ENCODE measurements at places on chromosomes 6 and 20.

- no peak for DNase-seq
Measured at GRCh38 chr20:36950414-36951197, 902 bp downstream of the SAMHD1 start.

DNA sequence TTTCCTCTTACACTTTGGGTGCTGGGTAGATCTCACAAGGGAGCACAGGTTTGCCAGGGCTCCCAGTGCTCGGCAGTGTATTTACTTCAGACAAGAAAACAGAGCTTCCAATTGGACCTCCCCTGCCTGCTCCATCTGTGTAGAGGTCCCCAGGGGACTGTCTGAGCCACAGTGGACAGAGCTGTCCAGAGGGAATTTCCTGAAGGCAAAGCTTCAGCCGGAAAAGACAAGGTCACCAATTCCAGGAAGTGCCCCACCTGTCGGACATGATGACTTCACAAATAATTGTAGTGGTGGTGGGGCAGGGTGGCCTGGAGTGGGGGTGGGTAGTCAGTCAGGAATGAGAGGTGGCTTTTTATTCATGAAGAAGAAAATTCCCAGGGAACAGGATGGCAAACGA is 18.6 kb downstream of the ADGRF5 start:
- DNase-seq: no peak

DNA sequence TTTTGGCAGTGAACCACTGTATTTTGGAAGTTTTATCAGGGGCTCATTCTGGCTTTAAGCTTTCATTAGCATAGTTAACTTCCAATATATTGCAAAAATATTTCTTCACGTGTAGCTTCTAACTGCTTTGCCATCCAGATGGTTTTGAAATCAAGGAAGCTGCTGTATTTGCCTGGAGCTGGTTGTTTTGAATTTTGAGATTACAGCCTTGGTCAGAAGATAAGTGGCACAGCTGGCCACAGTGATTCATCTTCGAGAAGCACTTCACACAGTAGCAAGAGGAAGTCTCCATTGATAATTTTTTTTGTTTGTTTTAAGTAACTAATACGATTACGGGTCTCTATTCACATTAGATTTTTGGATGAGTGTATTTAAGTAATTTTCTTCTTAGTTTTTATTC is 3.8 kb downstream of the APCDD1L start:
- no peak for DNase-seq

GRCh38 chr20:62741701-62742491 is 33.3 kb downstream of the NTSR1 start:
- no peak for DNase-seq

DNA sequence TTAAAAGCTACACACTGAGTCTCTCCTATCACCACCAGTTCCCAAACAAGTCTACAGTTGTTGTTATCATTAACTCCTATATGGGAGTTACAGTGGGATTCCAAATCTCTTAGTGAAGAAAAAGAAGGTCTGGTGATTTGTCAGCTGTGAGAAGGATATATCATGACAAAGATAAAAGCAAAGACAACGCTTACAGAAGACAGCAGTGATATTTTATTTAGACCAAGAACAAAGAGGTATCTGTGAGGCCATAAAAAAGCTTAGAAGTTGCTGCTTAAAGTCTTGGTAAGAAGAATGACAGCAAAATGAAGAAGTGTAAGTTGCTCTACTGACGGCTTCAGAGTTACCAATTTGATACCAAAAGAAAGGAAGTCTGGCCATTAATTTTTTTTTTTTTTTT is 47.2 kb downstream of the CHD6 start:
- no peak for DNase-seq

DNA sequence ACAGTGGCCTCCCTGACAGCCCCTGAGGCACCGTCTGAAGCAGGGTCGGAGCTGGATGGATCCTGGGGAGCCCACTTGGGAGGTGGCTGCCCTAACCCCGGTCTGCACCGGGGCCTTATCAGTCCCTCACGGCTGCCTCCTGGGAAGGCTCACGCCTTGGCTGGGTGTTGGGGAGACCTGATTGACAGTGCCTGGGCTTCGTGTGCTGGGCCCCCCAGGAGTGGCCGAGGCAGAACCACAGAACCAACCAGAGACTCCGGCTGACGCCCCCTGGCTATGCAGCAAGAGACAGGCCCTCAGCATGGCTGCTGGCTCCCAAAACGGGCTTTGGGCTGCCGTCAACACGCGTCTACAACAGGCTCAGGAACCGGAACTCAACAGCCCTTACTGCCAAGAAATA is 219.6 kb downstream of the TAF4 start:
- no peak for DNase-seq

- no peak for DNase-seq
Measured at GRCh38 chr6:107536180-107536961, 46.5 kb downstream of the SOBP start.

- no peak for DNase-seq
Measured at GRCh38 chr20:32879538-32879937, 20.8 kb downstream of the EFCAB8 start.

DNA sequence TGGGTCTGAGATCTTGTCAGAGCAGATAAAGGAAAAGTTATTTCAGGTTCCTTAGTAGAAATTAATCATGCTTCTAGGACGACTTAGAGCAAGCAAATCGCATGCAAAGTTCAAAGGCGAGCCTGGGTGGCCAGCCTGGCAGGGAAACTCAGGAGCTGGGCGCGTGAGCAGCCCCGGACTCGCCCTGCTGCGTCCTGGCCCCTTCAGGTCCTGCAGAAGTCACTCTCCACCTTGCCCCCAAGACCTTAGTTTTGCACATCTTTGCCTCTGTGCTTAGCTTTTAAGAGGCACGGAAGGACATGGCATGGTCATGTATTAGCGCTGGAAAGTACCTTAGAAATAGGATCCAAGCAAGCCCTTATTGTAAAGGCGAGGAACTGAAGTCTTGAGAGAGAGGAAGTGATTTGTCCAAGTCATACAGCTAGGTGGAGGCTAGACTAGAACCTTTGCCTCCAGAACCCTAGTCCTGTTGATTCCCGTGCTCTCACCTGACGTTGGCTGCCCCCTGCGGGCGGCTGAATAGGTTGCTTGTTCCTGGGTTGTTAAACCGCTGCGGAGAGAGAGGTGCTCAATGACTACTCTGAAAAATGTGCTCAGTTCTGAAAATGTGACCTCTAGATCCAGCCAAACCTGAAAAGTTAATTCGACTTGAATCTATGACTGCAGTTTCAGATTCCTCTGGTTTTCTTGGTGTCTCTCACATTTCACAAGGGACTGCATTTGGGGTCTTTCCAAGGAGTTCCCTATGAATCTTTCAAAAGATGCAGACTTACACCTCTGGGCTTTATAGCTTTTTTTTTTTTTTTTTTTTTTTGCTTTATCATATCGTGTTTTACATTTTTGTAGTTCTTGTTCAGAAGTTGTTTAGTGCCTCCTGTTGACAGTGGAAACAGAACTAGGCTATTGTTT is 2.7 kb downstream of the MYB start:
- DNase-seq: peak; percentile 55

DNA sequence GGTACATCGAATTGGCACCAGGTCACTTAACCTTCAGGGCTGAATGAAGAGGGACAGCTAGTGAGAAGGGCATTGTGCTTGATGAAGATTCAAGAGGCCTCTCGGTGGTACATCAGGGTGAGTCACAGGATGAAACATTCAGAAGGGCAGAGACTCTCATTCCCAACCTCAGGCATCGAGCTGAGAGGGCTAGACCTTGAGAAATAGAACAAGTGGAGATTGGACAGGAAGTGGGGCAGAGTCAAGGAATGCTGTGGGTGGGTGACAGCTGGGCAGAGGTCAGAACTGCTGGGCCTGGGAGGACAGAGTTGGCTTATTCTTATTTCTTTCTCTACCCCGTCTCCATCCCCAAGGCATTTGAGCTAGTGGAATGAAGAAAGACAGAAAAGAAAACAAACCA is 126.0 kb downstream of the SCML4 start:
- DNase-seq: no peak

DNA sequence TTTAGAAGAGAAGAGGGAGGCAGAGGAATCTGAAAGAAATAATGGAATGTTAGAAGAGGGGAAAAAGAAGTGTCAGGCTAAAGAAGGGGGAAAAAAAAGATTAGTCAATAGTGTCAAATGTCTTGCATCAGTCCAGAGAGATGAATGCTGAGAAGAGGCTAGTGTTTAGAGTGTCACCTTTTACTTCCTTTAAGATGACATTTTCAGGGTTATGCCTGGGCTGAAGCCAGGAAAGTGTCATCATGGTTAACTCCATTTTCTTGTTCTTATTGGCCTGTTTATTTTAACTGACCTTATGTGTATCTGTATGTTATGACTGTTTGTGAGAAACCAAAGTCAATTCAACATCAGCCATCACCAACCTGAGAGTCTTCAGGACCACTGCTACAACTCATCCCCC is 15.0 kb upstream of the BCKDHB start:
- DNase-seq: no peak

DNA sequence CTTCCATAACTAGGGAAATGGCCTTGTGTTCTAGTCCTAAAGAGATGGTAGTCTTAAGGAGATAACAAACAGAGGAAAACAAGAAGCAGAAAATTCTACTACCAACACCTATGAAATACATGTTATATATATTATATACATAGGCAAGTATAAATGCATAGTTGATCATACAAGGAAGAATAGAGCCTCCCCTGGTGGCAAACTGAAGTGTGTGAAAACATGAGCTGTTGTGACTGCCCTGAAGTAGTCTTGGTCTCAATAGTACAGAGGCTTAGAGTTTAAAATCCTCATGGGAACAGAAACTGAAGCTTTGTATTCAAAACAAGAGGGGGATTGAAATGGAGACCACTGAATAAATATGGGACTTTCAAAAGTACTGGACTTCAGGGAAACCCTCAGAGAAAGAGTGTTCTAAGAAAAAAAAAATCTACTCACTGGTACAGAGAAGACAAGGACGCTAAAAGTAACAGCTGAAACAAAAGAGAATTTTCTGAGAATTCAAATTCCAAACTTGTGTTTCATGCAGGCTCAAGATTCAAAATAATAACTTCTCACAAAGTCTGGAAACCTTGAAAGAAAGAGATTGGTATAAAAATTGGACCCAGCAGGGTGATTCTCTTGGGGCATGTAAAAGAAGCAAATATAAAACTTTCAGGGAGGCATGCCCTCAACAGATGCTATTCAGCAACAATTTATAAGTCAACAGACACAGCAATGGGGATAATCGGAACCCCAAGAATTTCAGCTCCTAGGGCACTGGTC is 59.7 kb upstream of the SAMD3 start:
- DNase-seq: no peak

DNA sequence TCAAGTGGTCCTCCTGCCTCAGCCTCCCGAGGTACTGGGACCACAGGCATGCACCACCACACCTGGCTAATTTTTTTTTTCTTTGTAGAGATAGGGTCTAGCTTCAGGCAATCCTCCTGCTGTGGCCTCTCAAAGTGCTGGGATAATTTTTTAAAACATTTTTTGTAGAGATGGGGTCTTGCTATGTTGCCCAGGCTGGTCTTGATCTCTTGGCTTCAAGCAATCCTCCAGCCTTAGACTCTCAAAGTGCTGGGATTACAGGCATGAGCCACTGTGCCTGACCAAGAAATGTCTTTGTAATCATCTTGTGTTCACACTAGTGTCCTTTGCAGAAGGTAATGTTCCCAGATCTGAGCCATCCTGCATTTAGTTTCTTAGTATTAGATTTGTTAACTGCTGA is 61.6 kb downstream of the RIPOR2 start:
- DNase-seq: no peak

GRCh38 chr6:83313882-83314281 is 117.0 kb downstream of the ME1 start:
- DNase-seq: no peak

DNA sequence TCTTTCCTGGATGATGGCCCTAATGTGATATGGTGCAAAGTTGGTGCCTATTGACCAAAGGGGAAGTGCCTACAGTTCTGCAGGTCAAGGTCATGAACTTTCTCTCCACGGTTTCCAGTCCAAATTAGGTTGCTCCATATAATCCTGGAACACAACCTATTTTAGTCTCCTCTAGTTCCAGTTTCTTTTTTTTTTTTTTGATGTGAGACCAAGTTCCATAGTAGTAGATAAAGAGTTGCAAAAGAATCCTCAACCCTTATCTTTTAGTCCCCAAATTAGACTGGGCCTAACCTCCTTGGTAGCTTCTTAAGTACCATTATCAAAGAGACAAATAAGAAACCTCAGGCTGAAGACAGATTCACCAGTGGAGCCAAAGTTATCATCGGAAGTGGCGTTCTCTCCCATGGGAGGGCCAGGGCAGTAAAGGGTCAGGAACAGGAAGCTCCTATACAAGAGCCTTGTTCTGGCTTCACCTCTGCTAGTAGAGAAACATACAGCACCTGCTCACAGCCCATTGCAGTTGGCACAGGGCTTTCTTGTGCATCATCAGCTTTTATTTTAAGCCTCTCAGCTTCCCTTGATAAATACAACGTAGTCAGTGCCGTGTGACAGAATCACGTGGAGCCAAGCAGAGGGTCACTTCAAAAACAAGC is 132.2 kb upstream of the RREB1 start:
- no peak for DNase-seq

GRCh38 chr6:90220273-90220672 is 76.4 kb downstream of the BACH2 start:
- no peak for DNase-seq

GRCh38 chr6:158361961-158362669 is 49.9 kb downstream of the TULP4 start:
- no peak for DNase-seq

DNA sequence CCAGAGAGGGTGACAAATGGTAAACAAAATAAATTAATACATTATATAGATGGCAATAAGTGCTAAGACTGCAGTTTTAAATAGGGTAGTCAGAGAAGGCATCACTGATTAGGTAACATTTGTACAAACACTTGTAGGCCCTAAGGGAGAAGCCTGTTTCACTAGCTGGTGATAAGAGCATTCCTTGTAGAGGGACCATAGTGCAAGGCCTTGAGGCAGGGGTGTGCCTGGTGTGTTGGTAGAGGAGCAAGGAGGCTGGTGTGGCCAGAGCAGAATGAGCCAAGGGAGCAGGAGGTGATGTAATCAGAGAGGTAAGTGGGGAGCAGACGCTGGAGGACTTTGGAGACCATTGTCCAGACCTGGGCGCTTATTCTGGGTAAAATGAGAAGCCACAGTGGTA is 70.7 kb downstream of the ANKRD6 start:
- DNase-seq: no peak

- DNase-seq: no peak
Measured at GRCh38 chr6:148959008-148959407, 212.2 kb downstream of the UST start.

DNA sequence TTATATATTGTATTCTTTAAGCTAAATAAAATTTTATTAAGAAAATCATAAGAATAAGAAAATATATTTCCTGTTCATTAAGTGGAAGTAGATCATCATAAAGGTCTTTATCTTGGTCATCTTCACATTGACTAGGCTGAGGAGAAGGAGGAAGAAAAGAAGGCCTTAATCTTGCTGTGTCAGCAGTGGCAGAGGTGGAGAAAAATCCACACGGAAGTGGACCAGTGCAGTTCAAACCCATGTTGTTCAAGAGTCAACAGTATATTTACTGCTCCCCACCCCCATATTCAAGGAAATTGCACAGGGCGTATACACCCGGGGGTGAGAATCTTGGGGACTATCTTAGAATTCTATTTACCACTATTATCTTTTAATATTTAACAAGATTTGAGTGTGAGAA is 178.6 kb upstream of the SCGN start:
- DNase-seq: no peak
